ENCODE measurements at places on chromosomes 5 and 9.

DNA sequence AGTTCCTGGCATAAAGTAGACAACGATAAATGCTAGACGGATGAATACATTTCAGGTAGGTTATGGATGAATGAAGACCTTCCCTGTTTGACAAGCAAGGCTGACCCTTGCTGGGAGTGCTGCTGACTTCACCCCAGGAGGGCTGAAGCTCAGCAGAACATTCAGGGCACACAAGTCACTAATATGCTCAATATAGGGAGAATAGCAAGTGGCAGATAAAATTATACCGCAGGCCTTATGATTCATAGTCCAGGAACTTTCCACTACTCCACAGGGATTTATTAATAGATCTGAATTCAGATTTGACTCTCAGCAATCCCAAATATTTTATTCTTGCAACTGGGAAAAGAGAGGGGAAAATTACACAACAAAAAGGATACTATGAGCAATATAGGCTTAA, 38.2 kb upstream of the GRAMD2B start:
- DNase-seq: no peak

DNA sequence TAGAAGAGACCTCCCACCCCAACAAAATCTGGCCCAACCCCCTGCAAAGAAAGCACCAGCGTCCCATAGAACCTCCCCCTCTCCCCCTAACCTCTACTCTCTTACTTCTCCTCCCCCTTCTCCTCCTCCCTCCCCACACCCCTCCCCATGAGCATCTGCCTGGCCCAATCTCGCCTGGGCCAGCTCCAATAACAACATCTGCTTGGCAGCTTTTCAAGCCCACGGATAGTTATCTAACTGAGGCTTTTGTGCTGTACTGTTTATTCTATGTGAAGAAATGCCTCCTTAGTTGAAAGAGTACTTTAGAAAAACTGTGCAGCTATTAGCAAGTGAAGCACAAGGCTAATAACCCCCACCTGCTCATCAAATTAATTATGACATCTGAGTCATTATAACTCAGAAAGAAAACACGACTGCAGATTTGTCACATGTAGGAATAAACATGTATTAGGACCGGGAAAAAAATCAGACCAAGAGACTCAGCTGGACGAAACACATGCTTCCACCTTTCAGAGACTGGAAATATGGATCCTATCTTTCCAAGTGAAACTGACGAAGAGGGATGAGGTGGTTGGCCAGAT, 42.8 kb downstream of the NFIB start:
- no peak for DNase-seq

DNA sequence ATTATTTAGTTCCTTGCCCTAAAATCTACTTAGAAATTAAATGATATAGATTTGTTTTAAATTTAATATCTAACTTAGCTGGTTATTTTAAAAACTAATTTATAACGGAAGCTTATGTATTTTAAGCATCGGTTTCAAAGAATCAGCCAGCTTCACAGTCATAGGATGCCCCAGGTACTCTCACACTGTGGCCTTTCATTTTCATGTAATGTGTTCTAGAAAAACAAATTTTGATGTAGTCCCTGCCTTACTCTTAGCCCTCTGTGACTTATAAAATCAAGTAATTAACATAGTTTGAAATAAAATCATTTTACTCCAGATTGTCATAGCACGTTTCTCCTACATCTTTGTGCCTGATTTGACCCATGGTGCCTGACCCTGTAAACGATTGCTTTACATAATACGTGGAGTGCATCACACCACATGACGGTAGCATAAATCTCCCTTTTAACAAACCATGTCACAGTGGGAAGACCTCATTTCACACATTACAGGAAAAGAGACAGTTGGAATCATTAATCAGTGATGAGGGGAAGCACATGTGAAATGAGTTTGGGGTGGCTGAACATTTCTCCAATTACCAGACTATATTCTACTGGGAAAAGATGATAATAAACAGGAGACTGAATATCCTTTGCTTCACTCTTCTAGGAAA, 731.5 kb upstream of the CDH9 start:
- DNase-seq: no peak

- DNase-seq: no peak
These were observed 31.7 kb downstream of the CRB2 start for GRCh38 chr9:123387686-123388085.

GRCh38 chr9:98083566-98084183, 27.1 kb downstream of the NANS start:
- DNase-seq: no peak

DNA sequence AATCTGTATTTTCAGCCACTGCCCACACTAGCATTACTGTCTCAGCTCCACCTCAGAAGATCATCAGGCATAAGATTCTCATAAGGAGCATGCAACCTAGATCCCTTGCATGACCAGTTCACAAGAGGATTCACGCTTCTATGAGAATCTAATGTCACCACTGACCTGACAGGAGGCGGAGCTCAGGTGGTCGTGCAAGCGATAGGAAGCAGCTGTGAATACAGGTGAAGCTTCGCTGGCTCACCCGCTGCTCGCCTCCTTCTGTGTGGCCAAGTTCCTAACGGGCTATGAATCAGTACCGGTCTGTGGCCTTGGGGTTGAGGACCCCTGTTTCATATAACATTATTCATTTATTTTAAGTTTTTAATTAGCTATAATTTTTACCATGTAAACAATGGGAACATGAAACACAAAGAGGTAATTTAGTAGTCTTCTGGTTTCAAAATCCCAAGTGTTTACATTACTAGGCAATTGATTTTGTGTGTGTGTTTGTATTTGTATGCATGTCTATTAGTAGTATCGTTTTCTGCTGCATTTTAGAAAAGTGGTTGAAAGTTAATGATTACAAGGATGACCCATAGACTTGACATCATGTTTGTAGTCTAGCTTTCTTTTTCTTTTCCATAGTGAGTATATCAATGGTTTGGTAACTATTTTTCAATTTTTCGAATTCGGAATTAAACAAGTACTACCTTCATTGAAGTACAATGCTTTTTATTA, 159.4 kb downstream of the TENT4A start:
- DNase-seq: no peak

DNA sequence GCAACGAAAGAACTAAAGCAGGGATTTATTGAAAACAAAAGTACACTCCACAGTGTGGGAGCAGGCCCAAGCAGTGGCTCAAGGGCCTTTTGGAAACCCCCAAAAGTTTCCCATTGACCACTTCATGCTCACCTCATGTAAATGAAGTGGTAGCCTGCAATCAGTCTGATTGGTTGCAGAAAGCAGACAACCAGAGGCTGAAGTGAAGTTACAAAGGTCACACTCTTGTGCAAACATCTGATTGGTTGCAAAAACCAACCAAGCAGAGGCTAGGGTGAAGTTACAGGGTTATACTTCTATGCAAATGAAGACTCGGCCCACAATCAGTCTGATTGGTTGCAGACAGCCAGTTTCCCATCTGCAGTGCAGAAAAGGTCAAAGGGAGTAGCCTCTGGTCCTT, 258.0 kb downstream of the YTHDC2 start:
- no peak for DNase-seq

DNA sequence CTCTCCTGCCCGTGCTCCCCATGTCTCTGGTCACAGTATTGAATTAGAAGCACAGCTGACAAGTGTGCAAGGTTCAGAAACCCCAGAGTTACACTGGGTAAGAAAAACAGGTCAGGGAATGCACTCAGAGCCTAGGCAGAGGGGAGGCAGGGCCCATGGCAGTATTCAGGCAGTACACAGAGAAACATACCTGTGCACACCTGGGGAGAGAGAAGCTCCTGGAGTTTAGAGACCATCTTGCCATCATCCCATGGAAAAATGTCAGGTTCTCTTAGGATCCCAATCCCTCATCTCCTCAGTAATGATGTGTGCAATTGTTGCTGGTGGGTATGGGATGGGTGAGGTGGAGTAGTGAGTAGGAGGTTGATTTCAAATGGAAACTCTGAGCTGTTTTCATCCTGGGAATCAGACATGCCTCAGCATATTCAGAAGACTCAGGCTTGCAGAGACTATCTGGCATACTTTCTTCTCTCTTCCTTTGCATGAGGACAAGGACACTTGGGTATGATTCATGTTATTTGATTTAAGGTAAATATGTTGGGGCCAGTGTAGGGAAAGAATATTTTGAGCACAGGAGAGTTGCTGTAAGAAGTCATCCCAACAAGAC, 228.5 kb downstream of the ESM1 start:
- DNase-seq: no peak

GRCh38 chr9:134516464-134516863, 125.1 kb upstream of the COL5A1 start:
- no peak for DNase-seq

DNA sequence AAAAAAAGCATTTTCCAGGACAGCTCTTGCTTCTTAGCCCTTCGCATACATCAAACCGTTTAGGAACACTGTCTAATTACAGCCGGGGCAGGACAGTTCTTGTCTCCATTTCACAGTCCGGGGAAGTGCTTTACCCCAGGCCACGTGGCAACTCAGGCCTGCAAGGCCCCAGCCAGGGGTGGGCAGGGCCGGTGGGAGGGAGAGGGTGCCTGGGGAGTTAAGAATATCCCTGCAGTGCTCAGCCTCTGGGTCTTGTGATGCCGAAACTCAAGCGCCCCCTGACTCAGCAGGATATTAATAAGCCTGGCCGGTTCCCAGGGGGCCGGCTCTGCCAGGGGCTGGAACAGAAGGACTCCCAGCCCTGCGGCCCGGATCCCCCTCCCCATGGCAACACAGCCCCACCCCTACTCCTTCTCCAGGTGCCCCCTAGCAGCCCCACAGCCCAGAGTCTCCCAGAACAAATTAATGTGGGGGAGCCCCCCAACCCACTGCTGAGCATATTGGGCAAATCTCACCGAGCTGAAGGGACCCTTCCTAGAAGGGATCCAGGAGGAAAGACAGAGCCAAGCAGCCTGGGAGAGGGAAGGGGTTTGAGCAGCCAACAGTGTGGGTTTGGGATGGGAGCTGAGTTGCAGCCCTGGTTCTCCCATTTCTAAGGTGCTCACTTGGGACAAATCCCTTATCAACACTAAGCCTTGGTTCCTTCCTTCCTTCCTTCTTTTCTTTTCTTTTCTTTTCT, 45.3 kb downstream of the PLPP7 start:
- no peak for DNase-seq

DNA sequence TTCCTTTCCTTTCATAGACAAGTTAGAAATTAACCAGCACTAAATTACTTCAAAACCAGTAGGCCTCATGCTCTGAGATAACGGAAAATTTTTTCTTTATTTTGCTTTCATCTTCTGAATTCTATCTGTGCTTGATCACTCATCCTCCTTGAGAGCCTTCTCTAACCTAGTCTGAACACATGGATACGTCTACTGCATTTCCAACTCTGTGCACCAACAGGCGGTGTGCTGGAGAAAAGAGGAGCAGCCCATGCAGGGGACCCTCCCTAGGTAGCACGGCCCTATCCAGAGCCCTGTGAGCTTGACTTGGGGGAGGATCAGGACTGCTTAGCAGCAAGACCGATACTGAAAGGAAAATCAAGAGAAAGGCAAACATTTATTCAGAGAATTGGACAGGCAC, 149.8 kb downstream of the AUH start:
- no peak for DNase-seq

DNA sequence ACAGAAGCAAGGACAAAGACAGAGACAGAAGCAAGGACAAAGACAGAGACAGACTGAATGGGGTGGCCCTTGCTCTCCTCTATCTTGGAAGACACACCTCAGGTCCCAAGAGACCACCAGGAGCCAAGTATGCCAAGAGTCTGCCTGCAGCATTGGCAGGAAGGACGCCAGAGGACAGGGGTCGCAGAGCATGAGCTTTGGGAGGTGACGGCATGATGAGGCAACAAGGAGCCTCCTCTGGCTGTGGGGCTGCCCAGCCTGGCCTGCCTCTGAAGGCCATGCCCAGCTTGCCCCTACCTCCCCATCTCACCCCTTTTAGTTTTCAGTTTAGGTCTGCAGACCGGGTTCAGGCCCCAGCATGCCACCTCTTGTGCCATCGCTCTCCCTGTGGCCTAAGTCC, 17.6 kb downstream of the PDGFRB start:
- DNase-seq: no peak

- DNase-seq: no peak
These were observed 118.8 kb downstream of the SIL1 start for GRCh38 chr5:139079225-139079990.

GRCh38 chr9:38249587-38250210, 142.8 kb upstream of the ALDH1B1 start:
- no peak for DNase-seq

DNA sequence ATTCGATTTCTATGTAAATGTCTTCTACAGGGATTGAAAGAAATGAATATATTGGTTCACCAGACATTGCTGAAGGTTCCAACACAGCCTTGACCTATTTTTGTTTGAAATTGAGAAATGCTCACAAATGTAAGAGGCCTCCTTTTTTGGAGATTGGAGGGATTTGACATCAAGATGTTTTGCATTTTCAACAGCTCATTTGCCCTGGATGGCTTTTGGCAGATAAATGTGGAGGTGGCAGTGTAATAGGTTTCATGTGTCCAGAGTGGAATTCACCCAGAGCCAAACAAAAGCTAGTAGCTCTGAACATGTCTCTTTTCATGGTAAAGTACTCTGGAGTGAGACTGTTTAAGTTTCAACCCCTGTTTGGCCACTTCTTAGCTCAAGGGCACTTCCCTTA, 77.3 kb downstream of the PALM2AKAP2 start:
- DNase-seq: no peak

DNA sequence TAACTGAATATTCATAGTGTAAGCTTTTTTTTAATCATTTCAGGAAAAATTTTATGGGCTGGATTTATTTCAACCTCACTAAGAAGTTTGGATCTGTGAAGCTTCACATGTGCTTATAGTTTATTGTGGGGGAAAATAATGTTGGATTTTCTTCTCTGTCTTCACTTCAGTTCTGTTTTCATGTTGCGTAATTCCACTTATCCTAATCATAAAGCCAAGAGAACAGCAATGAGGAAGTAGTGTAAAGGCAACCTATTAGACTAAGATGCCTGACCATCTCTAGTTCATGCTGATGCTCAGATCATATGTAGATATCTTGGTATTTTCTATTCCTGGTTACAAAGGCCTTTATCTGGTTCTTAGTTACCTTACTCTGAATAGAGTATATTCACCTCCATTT, 50.0 kb downstream of the CD180 start:
- no peak for DNase-seq

DNA sequence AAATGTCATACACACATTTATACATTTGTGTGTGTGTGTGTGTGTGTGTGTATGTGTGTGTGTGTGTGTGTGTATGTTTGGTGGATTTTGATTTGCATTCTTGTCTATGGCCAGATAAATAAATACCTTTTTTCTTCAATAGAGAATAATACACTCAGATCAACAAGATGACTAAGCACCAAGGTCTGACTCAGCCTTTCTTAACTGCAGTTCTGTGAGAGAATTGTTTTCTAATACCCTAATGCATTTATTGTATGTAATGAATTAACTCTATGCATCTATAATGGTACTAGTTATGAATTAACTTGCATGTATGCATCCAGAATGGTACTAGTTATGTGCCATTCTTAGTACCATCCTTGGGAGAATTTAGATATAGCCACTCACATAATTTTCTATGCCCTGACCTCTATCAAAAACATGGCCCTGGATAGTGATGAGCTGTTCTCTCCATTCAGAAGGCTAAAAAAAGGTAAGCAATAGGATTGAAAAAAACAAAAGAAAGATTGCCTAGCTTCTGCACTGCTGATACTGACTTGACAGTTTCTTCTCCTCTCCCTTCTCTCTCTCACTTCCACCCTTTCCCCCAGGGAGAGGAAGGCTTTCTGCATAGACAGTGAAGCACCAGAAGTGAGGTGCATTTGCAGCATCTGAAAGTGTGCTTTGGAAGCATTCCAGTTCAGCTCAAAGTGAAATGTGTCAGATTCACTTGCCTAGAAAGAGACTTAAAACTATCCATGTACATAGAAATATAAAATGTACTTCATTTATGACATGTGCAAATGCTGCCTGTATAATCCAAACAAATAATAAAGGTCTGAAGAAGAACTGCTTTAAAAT, 55.1 kb upstream of the CCDC112 start:
- no peak for DNase-seq

- DNase-seq: no peak
These were observed 30.8 kb downstream of the ADAMTSL1 start for GRCh38 chr9:18504707-18505106.

Measured in omental fat pad (tissue), 4 donors.